ENCODE measurements at places on chromosomes 4 and X.

DNA sequence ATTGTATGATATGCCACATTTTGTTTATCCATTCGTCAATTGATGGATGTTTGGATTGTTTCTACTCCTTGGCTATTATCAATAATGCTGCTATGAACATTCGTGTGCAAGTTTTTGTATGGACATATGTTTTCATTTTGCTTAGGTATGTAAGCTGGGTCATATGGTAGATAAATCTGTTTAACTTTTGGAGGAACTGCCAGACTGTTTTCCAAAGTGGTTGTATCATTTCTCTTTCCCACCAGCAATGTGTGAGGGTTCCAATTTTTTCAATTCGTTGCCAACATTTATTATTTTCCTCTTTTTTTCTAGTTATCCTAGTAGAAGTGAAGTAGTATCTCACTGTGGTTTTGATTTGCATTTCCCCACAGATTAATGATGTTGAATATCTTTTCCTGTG lies 71.8 kb downstream of the DIAPH2 start:
- no peak for DNase-seq

- DNase-seq = no peak
These were observed 25.5 kb downstream of the TBC1D19 start for GRCh38 chr4:26609391-26609790.

GRCh38 chr4:53098681-53099121 lies 236.6 kb downstream of the RASL11B start:
- DNase-seq = no peak

GRCh38 chr4:2267320-2267811 lies 5.5 kb upstream of the MXD4 start:
- DNase-seq = no peak

DNA sequence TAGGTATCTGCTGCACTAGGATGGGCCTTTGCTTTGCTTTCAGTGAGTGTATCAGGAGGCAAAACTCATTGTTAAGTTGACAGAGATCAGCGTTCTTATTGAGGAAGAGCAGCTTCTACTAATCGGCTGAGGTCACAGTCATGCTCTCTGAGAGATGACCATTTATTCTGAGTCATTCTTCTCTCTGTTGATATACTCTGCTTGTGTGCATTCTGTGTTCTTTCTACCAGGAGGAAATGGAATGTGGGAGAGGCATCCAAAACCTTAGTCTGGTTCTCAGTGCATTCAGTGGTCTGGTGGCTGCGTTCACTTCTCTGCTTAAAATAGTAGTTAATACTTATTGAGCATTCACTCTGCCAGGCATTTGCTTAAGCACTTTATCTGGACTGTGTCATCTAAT lies 66.2 kb downstream of the RRAGB start:
- no peak for DNase-seq

GRCh38 chr4:149353241-149353640 lies 462.4 kb downstream of the IQCM start:
- no peak for DNase-seq

- DNase-seq = no peak
These were observed 90.7 kb downstream of the NSUN7 start for GRCh38 chr4:40840255-40840984.

- no peak for DNase-seq
These were observed 135.2 kb downstream of the SLIT2 start for GRCh38 chr4:20386906-20387305.

GRCh38 chr4:127250577-127250976 lies 382.2 kb upstream of the INTU start:
- DNase-seq = no peak

Measured in AG09319 (cell line).